NCI-H2081 treated with DMSO at 0.1 percent for 48 hours (cell line): ENCODE measurements at places on chromosomes 7 and 10.

DNA sequence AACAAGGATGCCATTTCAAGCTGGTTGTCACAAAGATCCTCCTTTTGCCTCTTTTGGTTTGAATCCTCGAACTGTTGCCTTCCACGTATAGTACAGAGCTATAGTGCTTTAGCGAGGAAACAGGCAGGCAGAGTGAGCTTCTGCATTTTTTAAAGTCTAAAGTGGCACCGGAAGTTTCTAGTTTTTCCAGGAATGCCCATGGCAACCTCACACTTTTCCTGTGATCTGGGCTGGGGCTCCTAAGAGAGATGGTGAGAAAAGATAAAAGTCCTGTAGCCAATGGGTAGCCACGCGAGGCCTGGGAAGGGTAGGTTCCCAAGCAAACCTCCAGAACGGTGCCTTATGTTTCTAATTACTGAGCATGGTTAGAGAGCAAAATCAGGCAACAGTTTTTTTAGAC lies 76.7 kb downstream of the CALD1 start:
- DNase-seq = no peak

DNA sequence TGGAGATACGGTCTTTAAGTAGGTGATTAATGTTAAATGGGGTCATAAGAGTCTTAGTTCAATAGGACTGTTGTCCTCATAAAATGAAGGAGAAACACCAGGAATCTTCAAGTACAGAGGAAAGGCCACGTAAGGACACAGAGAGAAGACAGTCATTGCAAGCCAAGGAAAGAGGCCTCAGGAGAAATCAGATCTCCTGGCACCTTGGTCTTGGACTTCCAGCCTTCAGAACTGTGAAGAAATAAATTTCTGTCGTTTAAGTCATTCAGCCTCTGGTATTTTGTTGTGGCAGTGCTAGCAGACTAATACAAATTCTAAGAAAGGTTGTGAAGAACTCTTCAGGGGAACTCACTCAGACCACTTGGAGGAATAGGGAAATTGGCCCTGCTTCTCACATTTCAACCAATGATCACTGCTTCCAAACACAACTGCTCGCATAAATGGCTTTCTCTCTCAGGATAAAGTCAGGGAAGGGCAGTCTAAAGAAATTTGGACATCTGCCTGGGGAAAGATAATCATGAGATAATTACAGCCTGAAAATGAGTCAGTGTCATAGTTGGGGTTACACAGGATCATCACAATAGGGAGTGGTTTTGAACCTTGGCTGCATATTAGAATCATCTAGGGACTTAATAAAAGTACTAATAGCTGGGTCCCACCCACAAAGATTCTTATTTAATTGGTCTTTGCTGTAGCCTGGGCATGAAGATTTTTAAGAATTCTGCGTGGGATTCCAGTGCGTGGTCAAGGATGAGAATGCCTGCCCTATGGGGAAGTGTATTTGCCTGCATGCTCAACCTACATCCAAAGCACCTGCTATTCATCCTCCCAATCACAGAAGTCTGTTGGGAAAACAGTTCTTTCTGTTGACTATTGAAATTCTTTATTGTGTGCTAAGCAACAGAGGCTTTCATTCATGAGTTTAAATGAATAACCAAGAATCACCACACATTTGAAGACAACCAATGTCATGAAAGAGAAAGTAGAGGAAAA lies 310.6 kb upstream of the PLXDC2 start:
- no peak for DNase-seq

DNA sequence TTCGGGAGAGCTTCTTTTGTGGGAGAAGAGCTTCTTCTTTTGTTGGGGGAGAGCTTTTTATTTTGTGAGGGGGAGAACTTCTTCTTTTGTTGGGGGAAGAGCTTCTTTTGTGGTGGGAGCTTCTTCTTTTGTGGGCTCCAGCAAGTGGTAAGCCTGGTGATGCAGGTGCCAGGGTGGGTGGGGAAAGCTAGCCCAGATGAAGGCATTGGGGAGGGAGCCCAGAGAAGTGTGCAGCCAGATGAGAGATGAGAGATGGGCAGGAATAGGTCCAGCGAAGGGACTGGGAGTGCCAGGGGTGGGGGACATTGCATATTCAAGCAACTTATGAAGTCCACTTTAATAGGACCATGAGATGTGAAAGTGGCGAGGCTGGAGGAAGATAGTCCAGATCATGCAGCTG lies 9.7 kb downstream of the ADRA2A start:
- no peak for DNase-seq

GRCh38 chr7:88597941-88598425 lies 161.5 kb upstream of the ZNF804B start:
- no peak for DNase-seq

DNA sequence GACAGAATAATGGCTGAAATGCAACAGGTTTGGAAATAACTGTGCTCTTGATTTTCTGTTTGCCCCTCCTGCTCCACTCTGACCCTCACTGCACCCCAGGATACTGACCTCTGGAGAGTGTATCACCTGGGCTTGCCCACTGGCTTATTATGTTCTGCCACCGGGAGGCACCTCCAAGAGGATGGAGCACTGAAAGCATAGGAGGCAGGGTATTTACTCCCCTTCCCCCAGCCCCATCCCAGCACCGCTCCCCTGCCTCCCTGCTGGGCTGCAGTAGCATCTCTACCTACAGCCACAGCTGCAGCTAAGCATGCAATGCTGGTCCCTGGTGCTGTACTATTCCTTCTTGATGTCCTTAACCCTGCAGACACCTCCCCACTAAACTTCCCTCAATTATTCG lies 26.4 kb downstream of the RAB11FIP2 start:
- no peak for DNase-seq

- no peak for DNase-seq
These were observed 22.7 kb downstream of the FAM237B start for GRCh38 chr7:90298145-90299038.

- DNase-seq = no peak
These were observed 455.6 kb downstream of the POM121L12 start for GRCh38 chr7:53491051-53491450.
